ENCODE measurements at places on chromosomes 11 and 22.

DNA sequence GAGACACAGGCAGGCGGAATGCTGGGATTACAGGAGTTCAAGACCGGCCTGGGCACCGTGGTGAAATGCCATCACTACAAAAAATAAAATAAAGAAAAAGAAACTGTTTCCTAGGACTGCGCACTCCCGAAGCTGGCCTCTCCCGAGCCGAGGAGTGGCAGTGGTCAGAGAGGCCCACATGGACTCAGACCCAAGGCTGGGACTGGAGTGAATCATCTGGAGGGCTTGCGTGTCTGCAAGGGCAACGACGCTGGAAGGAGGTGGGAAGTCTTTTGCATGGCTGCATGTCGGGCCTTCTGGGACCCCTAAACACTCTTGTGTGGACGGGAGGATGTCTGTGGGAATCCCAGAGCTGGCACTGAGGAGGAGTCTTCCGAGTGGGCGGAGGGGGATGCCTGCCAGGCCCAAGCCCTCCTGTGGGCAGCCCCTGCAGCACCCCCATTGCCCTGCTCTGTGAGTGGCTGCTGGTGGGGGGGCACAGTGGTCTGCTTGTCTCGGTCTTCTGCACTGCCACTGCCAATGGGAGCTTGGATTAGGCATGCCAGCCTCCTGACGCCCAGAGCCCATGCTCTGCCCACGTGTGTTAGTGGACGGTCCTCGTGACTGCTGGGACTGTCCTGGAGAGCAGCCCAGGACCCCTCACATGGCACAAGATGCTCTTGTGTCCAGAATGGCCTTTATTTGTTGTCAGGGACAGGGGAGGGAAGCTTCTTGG, 1.8 kb upstream of the AP2A2 start:
- no peak for DNase-seq

GRCh38 chr11:76803023-76803422, 19.9 kb downstream of the TSKU start:
- DNase-seq = no peak

GRCh38 chr11:75113030-75113429, 16.4 kb upstream of the OR2AT4 start:
- DNase-seq = no peak

- DNase-seq = no peak
Observed at GRCh38 chr11:84022201-84022600, 736.0 kb upstream of the CCDC90B start.

GRCh38 chr11:64122411-64123410, 43.2 kb downstream of the MACROD1 start:
- DNase-seq = peak; percentile 32

GRCh38 chr11:30553521-30554110, 32.5 kb downstream of the MPPED2 start:
- DNase-seq = no peak

GRCh38 chr11:120385655-120386054, 49.4 kb downstream of the ARHGEF12 start:
- no peak for DNase-seq

- DNase-seq = no peak
Observed at GRCh38 chr11:72061739-72062396, 18.5 kb downstream of the NUMA1 start.
